ENCODE measurements at places on chromosomes 7 and 10. TPM values are rescaled to one million over a fixed set of nuclear protein-coding genes. Genes with fewer than 3 reads are reported as not detected.

The SLIT1 gene
- polyA plus RNA-seq: 0.01 TPM

The SFTPA1 gene
- not detected for polyA plus RNA-seq

The RBP4 gene
- polyA plus RNA-seq: 0.28 TPM

The AZGP1 gene
- polyA plus RNA-seq: not detected

The POLR2J2 gene
- polyA plus RNA-seq: 1.1 TPM

The ADRA2A gene
- 0.06 TPM for polyA plus RNA-seq

The ADAP1 gene
- 1.1 TPM for polyA plus RNA-seq

The CPA4 gene
- 31.5 TPM for polyA plus RNA-seq

The ZNF37A gene
- 9.7 TPM for polyA plus RNA-seq

The GPR15LG gene
- not detected for polyA plus RNA-seq

The TCERG1L gene
- 0.02 TPM for polyA plus RNA-seq

The ARHGAP19 gene
- 9.0 TPM for polyA plus RNA-seq

The FXYD4 gene
- not detected for polyA plus RNA-seq

The KCND2 gene
- 6.1 TPM for polyA plus RNA-seq

The OPN4 gene
- not detected for polyA plus RNA-seq

DNA sequence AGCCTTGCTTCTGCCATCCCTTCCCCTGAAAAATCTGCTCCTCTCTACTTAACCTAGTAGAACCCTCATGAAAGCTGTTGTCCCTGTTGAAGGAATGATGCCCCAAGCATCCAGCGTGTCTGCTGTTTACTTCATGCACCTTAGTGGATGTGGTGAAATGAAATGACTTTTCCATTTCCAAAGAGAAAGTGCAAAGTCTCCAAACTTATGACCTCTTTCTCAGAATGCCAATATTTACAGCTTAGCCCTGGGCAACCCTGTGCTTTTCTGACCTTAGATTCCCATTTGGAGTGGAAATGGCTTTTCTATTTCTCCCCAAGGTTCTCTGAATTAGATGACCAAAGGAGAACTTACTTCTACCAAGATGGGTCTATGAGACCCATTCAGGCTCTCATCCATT, 256.9 kb downstream of the KCNMA1 start:
- no peak for DNase-seq

DNA sequence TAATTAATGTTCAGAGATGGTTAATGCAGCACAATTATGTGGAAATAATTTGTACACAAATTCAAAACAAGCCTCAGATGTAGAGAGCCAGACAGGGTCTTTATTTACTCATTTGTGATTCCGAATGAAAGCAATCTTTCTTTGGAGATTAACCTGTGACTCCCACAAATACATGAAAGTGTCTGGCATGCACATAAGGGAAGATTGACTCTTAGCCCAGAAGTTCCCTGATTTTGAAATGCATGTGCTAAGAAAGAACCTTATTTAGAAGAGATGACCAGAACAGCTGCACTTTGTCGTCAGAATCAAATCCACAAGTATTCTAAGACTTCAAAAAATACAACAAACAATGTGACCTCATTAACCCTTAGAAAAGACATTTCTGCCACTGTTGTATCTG, 45.1 kb downstream of the RNLS start:
- peak; percentile 92 for DNase-seq

- peak; percentile 46 for DNase-seq
Measured at GRCh38 chr7:129882531-129882930, 70.2 kb downstream of the UBE2H start.

DNA sequence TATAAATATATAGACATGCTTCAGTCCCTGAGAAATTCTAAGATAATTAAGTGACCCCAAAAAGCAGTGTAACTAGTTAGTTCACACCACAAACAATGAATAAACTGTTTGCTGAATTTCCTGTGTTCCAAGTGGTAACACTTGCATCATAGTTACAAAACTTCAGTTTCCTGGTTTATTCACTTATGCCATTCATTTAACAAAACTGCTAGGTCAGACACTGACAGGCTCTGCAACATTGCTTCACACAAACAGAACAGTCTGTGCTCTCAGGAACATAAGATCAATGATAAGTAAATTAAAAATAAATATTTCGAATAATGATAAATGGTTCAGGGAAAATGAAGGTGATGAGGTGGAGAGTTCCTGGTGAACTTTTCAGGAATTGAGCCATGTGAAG, 133.3 kb upstream of the NAMPT start:
- no peak for DNase-seq

- no peak for DNase-seq
Measured at GRCh38 chr10:1809139-1809741, 71.9 kb upstream of the ADARB2 start.

DNA sequence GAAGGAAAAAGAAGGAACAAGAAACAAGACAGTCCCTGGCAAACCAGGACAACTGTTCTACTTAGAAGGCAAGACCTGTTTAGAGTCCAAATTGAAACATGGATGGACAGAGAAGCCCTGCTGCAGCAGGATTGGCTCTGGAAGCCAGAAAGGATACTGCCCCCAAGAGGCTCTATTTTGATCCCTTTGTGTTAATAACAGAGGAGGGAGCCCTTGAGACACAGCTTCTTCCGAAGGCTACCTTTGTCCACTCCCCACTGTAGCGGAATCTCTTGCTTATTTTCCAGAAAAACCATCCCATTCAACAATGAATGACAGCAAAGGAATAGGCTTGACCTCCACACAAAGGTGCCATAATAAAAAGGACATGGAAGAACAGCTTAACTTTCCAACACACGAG, 120.3 kb upstream of the FOXK1 start:
- DNase-seq: no peak

GRCh38 chr10:22655312-22655981, 58.9 kb downstream of the PIP4K2A start:
- DNase-seq: peak; percentile 81

DNA sequence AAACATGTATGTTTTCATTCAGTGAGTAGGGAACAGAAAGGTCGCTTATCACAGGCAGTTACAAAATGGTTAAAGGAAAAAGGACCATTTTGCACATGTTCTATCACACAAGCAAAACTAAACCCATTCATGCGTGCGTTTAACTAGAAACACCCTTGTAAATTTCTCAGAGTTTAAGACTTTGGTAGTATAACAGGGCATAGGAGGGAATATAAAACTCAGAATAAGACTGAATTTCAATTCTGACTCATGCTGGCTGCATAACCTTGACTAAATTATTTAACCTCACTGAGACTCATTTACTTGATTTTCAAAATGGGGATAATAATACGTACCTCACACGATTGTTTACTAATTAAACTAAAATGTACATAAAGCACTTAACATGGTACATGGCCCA, 243.8 kb upstream of the PTN start:
- DNase-seq: no peak

DNA sequence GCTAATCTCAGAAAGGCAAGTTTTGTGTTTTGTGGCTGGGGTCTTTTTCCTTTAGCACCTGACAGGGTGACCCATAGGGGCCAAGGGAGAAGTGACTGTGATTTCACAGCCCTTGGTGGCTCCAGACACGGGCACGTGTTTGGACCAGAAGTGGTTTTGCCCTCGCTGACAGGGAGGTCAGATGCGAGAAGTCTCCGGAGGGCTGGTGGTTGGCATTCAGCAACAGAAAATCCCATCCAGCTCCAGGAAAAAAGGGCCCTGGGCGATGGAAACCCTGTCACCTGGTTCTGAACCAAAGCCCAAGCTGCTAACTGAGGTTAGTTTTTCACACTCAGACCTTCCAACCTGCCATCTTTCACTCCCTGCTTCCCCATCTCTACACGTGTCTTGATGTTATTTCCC, 272.9 kb downstream of the TRIL start:
- no peak for DNase-seq

- DNase-seq: peak; percentile 63
Measured at GRCh38 chr7:28626624-28627262, 214.4 kb downstream of the CREB5 start.

DNA sequence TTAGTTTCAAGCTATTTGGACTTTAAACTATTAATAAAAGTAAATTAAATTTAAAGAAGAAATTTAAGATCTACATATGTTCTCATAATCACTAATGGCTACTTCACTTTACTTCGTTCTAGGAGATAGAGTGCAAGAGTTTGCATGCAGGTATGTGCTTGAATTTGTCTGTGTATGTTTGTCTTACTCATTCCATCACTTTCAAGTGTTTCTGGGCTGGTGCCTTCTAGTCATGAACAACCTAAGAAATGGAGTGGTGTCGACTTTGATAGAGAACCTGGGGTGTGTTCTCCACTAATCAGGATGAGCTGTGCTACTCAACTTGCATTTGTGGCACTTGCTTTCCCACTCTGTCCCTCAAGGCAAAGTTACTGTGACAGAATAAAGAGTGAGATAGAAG, 169.9 kb downstream of the KCND2 start:
- no peak for DNase-seq

- DNase-seq: no peak
Measured at GRCh38 chr7:116162254-116162653, 48.1 kb upstream of the TES start.

DNA sequence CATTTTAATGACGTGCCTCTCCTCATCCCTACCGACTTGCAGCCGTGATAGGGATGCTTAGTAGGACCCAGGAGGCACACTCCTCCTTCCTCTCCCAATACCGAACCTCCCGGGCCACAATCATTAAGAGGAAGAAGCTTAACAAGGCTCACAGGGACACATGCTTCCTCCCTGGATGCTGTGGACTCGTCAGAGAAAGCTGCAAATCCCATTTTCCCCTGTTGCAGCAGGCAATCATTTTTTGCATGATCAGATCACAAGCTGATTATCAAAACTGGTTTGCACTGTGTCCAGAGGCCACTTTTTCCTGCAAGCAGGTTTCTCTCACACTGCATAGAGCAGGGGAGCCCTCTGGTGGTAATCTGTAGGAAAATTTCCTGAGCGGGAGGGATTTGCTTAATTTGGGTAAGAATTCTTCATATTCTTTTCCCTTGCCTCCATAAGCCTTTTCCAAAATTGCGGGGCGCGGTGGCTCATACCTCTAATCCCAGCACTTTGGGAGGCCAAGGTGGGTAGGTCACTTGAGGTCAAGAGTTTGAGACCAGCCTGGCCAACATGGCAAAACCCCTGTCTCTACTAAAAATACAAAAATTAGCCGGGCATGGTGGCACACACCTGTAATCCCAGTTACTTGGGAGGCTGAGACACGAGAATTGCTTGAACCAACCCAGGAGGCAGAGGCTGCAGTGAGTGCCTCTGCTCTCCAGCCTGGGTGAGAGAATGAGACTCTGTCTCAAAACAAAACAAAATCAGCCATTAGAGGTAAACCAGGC, 16.1 kb upstream of the LAMB4 start:
- peak; percentile 74 for DNase-seq

- DNase-seq: peak; percentile 29
Measured at GRCh38 chr7:7564323-7564780, 2.3 kb upstream of the MIOS start.

- no peak for DNase-seq
Measured at GRCh38 chr7:36710186-36710791, 14.0 kb downstream of the AOAH start.

DNA sequence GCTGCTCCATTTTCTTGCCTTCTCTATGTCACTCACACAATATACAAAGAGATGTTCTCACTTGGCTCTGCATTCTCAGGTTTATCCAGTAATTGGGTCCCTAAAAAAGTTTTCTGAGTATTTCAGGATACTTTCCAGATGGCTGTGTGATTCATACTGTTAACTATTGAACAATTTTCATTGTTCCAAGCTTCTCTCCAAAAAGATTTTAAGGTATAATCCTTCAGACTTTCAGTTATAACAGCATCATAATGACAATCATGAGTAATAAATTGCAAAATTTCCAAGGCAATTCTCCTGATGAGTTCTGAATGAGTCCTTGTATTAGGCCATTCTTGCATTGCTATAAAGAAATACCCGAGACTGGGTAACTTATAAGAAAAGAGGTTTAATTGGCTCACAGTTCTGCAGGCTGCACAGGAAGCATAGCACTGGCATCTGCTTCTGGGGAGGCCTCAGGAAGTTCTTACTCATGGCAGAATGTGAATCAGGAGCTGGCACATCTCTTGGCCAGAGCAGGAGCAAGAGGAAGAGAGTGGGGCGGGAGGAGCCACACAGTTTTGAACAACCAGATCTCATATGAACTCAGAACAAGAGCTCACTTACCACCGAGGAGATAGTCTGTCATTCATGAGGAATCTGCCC, 148.1 kb downstream of the SLC16A9 start:
- DNase-seq: peak; percentile 26

- DNase-seq: peak; percentile 54
Measured at GRCh38 chr7:77247206-77247850, 47.7 kb upstream of the FGL2 start.

- no peak for DNase-seq
Measured at GRCh38 chr7:41581041-41581440, 121.8 kb downstream of the INHBA start.

DNA sequence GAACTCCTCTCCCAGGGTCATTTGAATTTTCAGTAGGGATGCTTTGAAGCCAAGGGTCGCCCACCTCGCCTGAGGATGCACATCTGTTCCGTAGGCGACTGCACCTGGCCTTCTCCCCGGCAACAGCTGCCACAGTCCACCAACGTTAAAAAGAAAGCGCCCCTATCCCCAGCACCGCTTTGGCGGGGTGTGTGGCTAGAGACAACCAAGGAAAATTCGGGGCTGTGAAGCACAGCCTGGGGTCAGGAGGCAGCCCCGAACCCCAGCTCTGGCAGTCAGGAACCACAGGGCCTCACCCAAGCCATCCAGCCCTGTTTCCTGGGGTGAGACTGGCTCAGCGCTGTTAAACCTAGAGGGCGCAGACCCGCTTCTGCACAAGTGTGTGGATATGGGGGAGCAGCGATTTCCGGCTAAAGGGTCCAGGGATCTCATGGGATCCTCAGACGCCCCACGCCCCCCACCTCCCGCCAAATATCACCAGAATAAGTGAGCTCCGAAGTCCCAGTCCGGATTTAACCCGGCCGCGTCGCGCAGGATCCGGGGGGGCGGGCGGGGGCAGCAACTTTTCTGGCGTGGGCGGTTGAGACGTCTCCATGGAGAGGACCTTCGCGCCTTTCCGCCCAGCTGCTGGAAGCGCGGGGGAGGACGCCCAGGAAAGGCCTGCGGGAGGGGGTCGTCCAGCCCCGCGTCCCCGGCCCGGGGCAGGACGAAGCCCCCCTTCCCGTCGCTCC, 822 bp downstream of the ZC3HAV1L start:
- peak; percentile 40 for DNase-seq

DNA sequence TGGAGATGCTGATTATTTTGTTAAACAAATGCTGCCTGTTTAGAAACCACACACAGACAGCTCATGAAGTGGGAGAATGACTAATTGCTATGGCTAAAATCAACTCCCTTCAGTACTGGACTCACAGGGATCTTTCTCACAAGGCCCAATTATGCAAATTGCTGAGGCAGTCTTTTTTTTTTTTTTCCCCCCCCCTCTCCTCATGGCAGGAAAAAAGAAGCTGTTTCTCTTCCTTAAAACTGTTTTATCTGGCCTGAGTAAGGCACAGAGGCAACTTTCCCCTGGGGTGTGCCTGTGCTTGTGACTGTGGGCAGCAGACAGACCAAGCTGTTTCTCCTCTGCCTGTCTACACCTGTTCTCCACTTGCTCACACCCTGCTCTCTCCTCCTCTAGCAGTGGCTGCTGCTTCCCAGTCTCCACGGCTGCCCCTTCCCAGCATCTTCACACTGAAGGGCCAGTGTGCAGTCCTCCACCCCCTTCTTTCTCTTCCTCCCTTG, 65.4 kb upstream of the STEAP1B start:
- DNase-seq: peak; percentile 56

GRCh38 chr7:150317748-150318444, 5.3 kb upstream of the LRRC61 start:
- peak; percentile 98 for DNase-seq
